Glutamatergic neuron (in vitro differentiated cells): ENCODE measurements at places on chromosomes 12 and 14. TPM values are rescaled to one million over a fixed set of nuclear protein-coding genes. Genes with fewer than 3 reads are reported as not detected.

DNA sequence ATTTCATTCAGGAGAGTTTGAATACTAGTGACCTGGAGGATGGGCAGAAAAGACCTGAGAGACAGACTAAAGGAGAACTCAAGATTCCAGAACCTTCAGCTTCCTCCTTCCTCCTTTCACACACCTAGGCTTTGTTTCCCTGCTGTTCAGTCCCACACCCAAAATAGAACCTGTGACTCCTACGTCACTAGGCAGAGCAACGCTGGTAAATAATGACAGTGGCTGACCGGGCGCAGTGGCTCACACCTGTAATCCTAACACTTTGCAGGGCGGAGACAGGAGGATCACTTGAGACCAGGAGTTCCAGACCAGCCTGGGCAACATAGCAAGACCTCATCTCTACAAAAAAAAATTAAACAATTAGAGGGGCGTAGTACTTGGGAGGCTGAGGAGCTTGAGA is 166.4 kb upstream of the FKBP4 start:
- no peak overlapping the region for H3K4me3 ChIP-seq
- H3K4me1 ChIP-seq: peaks cover 14% of the 10 kb centered on the region
- no peak for DNase-seq

DNA sequence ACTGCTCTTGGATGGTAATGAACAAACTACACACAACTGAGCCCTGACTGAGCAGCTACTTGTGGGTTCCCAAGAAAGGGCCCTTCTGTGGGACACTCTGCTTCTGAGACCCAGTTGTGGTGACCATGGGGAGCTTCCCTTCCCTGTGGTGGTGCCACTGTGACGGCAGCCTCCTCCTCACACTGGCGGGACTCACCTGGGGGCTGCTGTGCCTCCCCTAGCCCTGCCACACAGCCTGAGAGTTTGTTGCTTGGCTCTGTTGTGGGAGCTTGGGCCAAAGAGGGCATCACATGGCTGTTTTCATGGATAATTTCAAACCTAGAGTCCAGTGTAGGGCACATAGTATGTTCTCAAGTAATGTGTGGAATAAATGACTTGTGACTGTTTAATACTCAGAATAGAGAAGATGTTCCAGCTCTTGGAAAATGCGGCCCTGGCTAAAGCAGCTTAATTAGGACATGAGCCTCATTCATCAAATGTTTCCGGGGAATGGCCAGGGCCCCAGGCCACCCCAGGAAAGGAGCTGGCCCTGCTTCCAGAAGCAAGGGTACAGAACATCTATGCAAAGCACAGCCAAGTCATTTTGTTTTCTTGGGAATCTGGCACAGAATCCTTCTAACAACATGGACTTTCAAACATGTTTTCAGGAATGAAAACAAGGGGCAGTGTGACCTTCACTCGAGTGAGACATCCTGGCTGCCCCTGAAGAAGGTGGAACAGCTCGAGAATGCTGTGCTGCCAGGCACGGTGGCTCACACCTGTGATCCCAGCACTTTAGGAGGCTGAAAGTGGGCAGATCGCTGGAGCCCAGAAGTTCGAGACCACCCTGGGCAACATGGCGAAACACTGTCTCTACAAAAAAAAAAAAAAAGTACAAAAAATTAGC is 21.2 kb downstream of the ZFYVE21 start:
- no peaks in the 10 kb centered on the region for H3K36me3 ChIP-seq
- DNase-seq: no peak
- peaks cover 14% of the 10 kb centered on the region for H3K27me3 ChIP-seq
- peak overlapping the region; percentile 17 for H3K27ac ChIP-seq
- H3K4me3 ChIP-seq: no peak overlapping the region
- peaks cover 19% of the 10 kb centered on the region for H3K4me1 ChIP-seq

- H3K4me1 ChIP-seq: peaks cover 6% of the 10 kb centered on the region
- H3K4me3 ChIP-seq: no peak overlapping the region
- no peak for DNase-seq
- no peak overlapping the region for H3K27ac ChIP-seq
- H3K36me3 ChIP-seq: peaks cover 5% of the 10 kb centered on the region
Observed at GRCh38 chr14:99554184-99554583, 49.8 kb downstream of the CCDC85C start.

GRCh38 chr12:6200256-6201212 is at the start of gene CD9:
TSS of gene CD9 (plus strand) at chr12:6200400. CDS start at chr12:6200500, 100 bp downstream.
- DNase-seq: no peak
- H3K4me3 ChIP-seq: peak within 1 kb of the TSS; percentile 79
- peak within 1 kb of the TSS; percentile 57 for H3K27ac ChIP-seq
- H3K36me3 ChIP-seq: peaks cover 7% of the 10 kb centered on the region

GRCh38 chr12:104866291-104866690 is 91.8 kb downstream of the SLC41A2 start:
- H3K36me3 ChIP-seq: no peaks in the 10 kb centered on the region
- H3K4me3 ChIP-seq: no peak overlapping the region
- no peak for DNase-seq
- no peaks in the 10 kb centered on the region for H3K27me3 ChIP-seq
- no peak overlapping the region for H3K27ac ChIP-seq
- H3K4me1 ChIP-seq: no peaks in the 10 kb centered on the region

- H3K27ac ChIP-seq: peak overlapping the region; percentile 40
- peaks cover 9% of the 10 kb centered on the region for H3K27me3 ChIP-seq
- DNase-seq: no peak
- H3K4me1 ChIP-seq: peaks cover 9% of the 10 kb centered on the region
- peaks cover 5% of the 10 kb centered on the region for H3K36me3 ChIP-seq
- H3K4me3 ChIP-seq: peak overlapping the region; percentile 37
Observed at GRCh38 chr12:24933694-24934407, 15.1 kb downstream of the BCAT1 start.

- no peak overlapping the region for H3K4me3 ChIP-seq
- H3K36me3 ChIP-seq: no peaks in the 10 kb centered on the region
- no peak for DNase-seq
- no peak overlapping the region for H3K27ac ChIP-seq
Observed at GRCh38 chr14:75417674-75418073, 10.1 kb upstream of the JDP2 start.

- no peak overlapping the region for H3K4me3 ChIP-seq
- no peak overlapping the region for H3K27ac ChIP-seq
- H3K36me3 ChIP-seq: no peaks in the 10 kb centered on the region
Observed at GRCh38 chr12:126883697-126884096, 1383.3 kb upstream of the TMEM132C start.

DNA sequence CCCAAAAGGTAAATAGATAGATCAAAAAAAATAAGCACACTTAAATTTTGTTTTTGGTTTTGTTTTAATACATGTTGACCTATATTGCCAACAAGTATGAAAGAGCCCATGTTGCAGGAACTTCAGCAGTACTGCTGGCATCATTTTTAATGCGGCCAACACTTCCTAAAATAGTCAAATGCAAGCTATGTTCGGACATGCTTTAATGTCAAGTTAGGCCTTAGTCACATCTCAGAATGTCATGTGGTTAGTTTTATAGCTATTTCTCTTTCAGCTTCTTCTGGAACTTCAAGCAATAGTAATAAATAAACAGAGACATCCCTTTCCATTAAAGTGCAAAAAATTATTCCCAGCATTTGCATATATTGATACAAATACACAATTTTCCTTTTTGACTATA is 153.4 kb downstream of the PIK3C2G start:
- no peaks in the 10 kb centered on the region for H3K4me1 ChIP-seq
- no peak for DNase-seq
- no peaks in the 10 kb centered on the region for H3K27me3 ChIP-seq
- no peaks in the 10 kb centered on the region for H3K36me3 ChIP-seq
- H3K27ac ChIP-seq: no peak overlapping the region
- no peak overlapping the region for H3K4me3 ChIP-seq

- H3K36me3 ChIP-seq: no peaks in the 10 kb centered on the region
- H3K4me3 ChIP-seq: no peak overlapping the region
- H3K27ac ChIP-seq: no peak overlapping the region
- no peaks in the 10 kb centered on the region for H3K27me3 ChIP-seq
Observed at GRCh38 chr12:15272376-15272775, 49.9 kb upstream of the PTPRO start.

DNA sequence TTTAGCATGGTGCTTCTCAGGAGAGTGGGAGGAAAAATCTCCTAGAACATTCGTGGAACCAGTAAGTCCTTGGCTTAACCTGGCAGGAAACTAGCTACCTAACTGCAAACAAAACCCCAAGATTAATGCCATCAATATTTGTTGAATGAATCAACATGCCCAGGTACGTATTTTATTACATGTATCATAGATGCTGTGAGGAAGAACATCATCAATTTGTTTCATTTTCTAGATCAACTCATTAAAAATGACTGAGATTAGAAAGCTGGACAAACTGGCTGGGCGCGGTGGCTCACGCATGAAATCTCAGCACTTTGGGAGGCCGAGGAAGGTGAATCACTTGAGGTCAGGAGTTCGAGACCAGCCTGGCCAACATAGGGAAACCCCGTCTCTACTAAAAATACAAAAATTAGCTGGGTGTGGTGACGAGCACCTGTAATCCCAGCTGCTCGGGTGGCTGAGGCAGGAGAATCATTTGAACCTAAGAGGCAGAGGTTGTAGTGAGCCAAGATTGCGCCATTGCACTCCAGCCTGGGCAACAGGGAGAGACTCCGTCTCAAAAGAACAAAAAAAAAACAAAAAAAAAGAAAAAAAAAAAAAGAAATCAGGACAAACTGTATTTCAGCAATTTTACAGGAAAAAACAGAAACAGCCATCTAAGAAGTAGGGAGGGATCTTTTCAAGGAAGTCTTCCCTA is 88.7 kb downstream of the NTN4 start:
- DNase-seq: no peak
- H3K4me3 ChIP-seq: no peak overlapping the region
- no peaks in the 10 kb centered on the region for H3K27me3 ChIP-seq
- no peaks in the 10 kb centered on the region for H3K4me1 ChIP-seq
- H3K36me3 ChIP-seq: no peaks in the 10 kb centered on the region

GRCh38 chr12:77796775-77797174 is 33.9 kb upstream of the NAV3 start:
- no peak overlapping the region for H3K4me3 ChIP-seq
- no peaks in the 10 kb centered on the region for H3K36me3 ChIP-seq
- H3K27ac ChIP-seq: no peak overlapping the region
- H3K4me1 ChIP-seq: peaks cover 8% of the 10 kb centered on the region
- H3K27me3 ChIP-seq: no peaks in the 10 kb centered on the region
- no peak for DNase-seq

- DNase-seq: no peak
- H3K27me3 ChIP-seq: no peaks in the 10 kb centered on the region
- H3K27ac ChIP-seq: no peak overlapping the region
Observed at GRCh38 chr12:68279227-68280054, 26.0 kb upstream of the IL22 start.

GRCh38 chr12:42507565-42507964 is 82.0 kb downstream of the PRICKLE1 start:
- no peak for DNase-seq
- H3K27ac ChIP-seq: no peak overlapping the region
- H3K4me1 ChIP-seq: peaks cover 6% of the 10 kb centered on the region
- H3K36me3 ChIP-seq: no peaks in the 10 kb centered on the region
- H3K27me3 ChIP-seq: peaks cover 3% of the 10 kb centered on the region
- H3K4me3 ChIP-seq: no peak overlapping the region

GRCh38 chr14:56661478-56661877 is 81.9 kb downstream of the TMEM260 start:
- H3K36me3 ChIP-seq: peaks cover 8% of the 10 kb centered on the region
- DNase-seq: no peak
- H3K27ac ChIP-seq: no peak overlapping the region
- peaks cover 1% of the 10 kb centered on the region for H3K27me3 ChIP-seq
- no peak overlapping the region for H3K4me3 ChIP-seq
- no peaks in the 10 kb centered on the region for H3K4me1 ChIP-seq

Gene BEST3
- total RNA-seq: not detected

Gene OR4N5
- not detected for total RNA-seq

Gene SMOC1
- 0.49 TPM for total RNA-seq

Gene ANO2
- total RNA-seq: not detected

Gene ZBTB39
- total RNA-seq: 23.5 TPM

Gene SCNN1A
- 0.74 TPM for total RNA-seq
